CD4-positive, CD25-positive, alpha-beta regulatory T cell (primary cell): ENCODE measurements at places on chromosomes 11 and 22. TPM values are rescaled to one million over a fixed set of nuclear protein-coding genes. Genes with fewer than 3 reads are reported as not detected.
A peak's percentile ranks its signal among the peaks of the same experiment; 100 is the strongest.

- DNase-seq = no peak
Measured at GRCh38 chr11:128881221-128881620, 9.9 kb upstream of the KCNJ5 start.

DNA sequence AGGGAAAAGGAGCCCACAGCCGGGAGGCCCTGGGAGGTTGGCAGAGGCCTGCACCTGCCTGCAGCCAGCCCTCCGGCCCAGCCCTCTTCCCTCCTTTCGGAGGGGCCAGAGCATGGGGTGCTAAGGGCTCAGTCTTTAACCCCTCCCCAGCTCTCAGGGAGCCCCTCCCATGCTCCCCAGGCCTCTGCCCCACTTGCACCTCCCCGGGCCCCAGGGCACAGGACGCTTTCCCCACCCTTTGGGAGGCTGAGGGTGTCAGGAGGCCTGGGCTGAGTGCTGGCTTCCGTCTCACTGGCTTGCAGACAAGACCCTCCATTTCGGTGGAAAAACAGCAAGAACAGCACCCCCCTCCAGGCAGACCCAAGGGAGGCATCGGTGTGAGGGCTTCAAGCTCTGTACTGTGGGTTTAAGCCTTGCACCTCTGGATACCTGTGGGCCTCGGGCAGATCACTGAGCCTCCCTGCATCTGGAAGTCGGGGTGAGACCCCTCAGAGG, 7.3 kb downstream of the ASCL2 start:
- DNase-seq = no peak

- no peak for DNase-seq
Measured at GRCh38 chr22:43479301-43479950, 67.6 kb downstream of the MPPED1 start.

Gene C11orf16
- total RNA-seq = not detected

DNA sequence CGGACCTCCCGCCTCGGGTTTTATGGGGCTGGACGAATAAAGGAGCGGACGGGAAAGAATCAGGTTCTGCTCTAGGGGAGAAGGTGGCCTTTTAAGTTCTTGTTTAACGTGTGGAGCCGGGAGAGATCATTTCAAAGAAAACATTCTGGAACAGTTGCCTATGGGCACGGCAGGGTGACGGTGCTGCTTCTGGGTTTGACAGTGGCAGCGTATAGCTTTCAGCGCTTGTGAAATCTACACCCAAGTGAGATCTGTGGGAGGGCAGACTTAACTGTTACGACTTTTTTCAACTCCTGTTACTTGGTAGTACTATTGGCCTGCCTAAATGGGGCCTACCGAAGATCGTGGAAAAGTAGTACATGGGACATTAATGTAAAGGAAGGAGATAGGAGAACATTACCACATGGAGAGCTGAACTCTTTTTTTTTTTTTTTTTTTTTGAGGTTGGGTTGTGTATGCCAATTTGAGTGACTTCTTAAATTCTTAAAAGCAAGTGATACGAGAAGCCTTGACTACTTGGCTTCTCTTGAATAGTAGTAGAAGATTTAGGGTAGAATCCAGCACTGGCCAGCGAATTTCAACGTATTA, 743 bp downstream of the USP47 start:
- peak; percentile 85 for DNase-seq

GRCh38 chr11:10499874-10500601, 40.9 kb downstream of the RNF141 start:
- DNase-seq = no peak

DNA sequence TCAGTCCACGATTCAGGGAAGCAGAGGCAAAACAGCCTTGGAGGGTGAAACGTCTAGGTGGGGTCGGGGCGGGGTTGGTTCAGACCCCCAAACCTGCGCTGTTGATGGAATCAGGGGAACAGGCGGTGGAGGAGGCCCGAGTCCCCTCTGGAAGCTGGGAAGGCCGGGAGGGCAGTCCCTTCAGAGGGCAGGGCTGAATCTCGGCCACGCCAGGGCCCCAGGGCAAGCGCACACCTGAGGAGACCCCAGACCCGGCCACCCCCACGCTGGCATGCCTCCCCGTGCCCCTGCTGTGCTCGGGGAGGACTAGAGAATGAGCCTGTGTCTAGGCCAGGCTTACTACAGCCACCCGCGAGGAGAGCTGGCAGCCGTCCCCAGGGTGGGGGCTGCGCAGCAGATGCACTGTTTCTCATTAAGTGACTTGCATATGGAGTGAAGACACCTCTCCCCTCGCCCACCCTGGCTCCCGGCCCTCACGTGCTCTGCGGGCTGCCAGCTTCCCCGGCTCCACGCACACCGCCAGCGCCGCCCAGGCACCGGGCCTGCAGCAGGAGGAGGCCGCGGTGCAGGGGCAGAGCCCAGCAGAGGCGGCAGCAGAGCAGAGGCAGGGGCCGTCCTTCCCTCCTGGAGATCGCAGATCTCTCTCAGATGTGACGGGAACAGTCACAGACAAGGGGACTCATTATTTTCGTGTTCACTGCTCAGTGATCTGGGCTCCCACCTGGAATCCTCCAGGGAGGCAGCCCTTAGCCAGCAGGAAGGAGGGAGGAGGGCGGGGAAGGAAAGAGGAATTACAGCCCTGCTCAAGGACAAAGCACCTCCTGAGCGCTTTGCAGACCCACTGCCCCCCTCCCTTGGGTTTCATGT, 47.1 kb upstream of the OPCML start:
- DNase-seq = no peak

GRCh38 chr11:6356503-6357055, 33.7 kb upstream of the SMPD1 start:
- no peak for DNase-seq
